ENCODE measurements at places on chromosomes 5 and 9.

- DNase-seq: no peak
These were observed 38.7 kb downstream of the ASS1 start for GRCh38 chr9:130483371-130483971.

GRCh38 chr9:127628758-127629467 is 16.8 kb downstream of the STXBP1 start:
- DNase-seq: no peak

GRCh38 chr9:4860383-4860782 is 67.6 kb downstream of the RCL1 start:
- no peak for DNase-seq

DNA sequence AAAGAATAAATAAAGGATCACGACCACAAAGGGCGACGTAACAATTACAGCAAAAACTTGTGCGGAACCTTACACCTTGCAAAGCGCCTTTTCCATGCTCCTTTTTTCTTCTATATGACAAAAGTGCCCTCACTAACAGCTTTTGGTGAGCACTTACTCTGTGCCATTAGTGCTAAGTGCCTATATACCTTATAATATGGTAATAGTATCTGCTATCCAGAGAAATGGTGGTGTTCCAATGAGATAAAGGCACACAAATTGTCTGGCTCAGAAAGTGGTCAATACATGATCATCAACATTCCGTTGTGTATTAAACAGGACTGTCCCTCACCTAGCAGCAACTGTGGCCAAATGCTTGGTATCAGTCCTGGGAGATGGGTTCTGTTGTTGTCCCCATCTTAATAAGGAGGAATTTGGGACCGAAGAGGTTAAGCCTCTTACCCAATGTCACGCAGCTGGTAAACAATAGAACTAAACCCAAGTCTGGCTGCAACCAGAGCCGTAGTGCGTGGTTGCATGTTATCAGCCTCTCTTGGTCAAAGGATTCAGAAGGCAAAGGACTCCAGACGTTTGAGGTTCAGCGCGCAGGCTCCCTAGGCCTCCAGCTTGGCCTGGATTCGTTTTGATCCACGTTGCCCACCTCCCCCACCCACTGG is 564 bp upstream of the TOR2A start:
- no peak for DNase-seq

DNA sequence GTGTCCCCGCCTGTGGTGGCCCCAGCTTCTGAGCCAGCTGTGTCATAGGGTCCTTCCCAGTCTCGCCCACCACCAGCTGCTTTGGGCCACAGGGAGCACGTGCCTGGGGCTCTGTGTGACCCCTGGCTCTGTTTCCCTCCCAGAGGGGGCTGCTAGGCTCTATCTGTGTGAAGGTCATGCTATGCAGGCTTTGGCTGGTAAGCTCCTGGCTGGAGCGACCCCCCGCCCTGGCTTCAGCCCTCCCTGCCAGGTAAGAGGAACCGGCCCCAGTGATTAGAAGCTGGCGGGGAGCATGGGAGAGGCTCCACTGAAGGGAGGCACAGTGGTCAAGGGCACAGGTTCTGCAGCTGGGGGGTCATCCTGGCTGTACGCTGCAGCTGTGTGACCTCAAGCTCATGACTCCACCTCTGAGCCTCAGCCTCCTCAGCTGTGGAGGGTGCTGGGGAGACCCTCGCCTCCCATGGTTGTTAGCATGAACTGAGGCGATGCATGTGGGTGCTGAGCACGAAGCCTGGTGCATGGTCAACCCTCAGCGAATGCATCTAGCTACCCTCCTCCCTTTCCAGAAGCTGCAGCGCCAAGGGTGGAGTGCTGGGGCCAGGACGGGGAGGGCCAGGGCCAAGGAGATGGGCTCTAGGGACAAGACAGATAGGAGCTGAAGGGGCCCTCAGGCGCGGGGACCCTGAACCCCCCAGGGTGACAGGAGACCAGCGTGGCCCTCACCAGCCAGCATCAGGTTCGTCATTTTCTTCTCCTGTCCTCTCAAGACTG is 163.8 kb upstream of the MVB12B start:
- no peak for DNase-seq

GRCh38 chr5:115389799-115390382 is 93.4 kb upstream of the CCDC112 start:
- no peak for DNase-seq

GRCh38 chr5:150073086-150073625 is 13.2 kb downstream of the CSF1R start:
- DNase-seq: no peak
